ENCODE measurements at places on chromosomes 1 and 21.
A peak's percentile ranks its signal among the peaks of the same experiment; 100 is the strongest.

DNA sequence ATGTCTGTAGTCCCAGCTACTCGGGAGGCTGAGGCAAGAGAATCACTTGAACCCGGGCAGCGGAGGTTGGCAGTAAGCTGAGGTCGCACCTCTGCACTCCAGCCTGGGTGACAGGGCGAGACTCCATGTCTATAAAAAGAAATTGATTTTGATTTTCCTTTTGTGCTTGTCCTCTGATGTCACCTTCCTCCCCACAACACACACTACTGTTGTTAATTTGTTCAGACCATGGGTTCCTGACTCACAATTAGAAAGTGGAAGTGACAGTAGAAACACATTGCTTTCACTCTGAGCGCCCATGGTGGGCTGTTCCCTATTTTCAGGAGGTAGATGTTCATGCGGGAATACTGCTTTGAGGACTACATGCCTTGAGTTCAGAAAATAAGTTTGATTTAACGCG is 165.5 kb upstream of the KCNJ6 start:
- DNase-seq, result no peak

GRCh38 chr1:119219711-119220110 is 79.3 kb upstream of the WARS2 start:
- no peak for DNase-seq

GRCh38 chr1:77594366-77595112 is 87.9 kb downstream of the ZZZ3 start:
- DNase-seq, result no peak

- DNase-seq, result no peak
These were observed 75.1 kb downstream of the RHOU start for GRCh38 chr1:228810395-228810758.

DNA sequence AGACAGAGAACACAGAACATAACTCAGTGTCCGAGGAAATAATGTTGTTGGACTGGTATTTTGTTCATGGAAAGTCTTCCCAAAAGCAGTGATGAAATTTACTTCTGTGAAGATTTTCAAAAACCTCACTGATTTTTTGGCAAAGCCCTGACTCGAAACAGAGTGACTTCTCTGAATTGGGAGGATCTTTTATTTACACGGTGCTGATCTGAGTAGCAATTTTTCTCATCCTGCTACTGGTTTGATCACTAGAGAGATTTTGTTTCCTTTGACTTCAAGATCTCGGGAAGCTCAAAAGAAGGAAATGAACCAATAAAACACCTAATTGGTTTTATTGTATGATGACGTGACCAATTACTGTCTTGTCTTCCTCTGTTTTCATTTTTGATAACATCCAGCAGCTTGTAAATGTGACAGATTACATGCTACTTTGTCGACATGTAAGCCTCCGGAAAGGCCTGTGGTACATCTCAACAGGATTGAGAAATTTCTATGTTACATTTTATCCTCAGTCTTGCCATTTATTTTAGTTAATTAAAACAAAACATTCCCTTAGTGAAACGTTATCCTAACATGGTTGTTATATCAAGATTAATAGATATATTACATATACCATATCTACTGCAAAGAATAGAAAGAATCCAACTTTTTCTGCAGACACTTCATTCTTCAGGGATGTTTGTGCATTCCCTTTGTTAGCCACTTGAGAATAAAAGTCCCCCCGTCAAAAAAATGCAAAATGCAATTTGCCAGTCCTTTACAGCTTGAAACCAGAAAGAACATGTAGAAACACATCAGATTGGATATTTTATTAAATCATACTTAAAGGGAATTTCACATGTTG is 42.8 kb upstream of the IFI44L start:
- no peak for DNase-seq

DNA sequence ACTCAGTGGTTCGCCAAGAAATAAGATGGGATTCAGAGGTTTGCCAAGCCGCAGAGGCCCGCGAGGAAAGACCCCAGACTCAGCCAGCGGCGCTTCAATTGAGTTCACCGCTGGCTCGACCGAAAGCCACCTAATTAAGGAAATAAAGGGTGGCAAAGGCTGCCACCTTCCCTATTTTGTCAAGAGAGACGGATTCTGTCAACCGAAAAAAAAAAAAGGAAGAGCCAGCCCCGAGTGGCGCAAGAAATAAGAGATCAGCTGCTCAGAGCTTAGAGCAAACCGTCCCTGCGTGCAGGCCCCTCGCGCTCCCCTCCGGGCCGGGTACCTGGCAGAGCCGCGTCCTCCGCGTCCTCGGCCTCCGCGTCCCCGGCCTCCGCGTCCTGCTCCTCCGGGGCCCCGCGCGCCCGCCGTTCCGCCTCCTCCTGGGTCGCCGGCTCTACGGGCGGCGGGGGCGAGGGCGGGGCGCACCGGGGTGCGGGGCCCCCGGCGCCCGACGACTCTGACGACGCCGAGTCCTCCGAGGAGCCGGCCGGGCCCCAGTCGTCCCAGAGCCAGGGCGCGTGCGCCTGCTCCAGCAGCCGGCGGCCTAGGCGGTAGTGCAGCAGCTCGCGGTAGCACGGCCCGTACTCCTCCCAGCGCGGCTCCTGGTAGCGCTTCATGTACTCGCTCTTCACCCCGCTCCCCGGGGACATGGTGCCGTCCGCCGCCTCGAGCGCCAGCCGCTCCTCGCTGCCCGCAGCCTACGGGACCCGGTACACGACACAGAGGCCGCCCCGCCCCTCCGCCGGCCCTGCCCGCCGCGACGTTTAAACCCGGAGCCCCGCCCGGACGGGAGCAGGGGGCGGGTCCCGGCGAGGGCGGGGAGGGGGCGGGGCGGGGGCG is 832 bp downstream of the CCSAP start:
- DNase-seq, result peak; percentile 71

DNA sequence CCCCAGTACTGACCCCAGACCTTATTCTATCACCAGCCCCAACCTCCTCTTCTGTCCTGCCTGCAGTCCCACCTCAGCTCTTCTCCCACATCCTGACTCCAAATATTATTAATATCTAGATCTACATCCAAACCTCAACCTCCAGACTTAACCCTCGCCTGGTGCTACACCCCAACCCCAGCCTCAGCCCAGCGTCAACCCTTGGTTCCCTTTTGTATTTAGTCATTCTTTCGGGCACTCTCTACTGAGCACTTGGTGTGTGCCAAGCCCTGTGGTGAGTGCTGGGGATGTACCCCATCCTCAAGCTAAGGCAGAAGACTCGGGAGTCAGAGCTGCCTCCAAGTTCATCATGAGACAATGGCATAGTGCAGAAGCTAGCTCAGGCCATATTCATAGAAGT is 1.1 kb downstream of the SHISAL2A start:
- DNase-seq, result peak; percentile 36

- DNase-seq, result no peak
These were observed 8.4 kb upstream of the SERPINC1 start for GRCh38 chr1:173925306-173926242.

DNA sequence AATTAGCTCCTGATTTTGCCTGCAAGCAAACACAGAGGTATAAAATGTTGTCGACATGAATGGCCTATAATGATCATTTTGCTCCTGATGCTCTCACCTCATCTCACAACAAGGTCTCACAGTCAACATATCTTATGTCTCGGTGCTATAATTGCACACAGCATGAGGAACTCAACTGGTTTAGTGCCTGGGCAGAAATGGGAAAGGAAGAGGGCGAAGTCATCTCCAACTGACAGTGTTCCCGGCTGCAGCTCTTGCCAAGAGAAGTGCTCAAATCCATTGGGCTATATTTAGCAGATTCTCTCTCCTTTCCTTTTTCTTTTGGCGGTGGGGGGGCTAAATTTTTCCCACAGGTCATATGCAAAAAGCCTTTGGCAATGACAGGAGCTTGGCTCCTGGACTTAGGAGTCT is 53.0 kb downstream of the SLC45A1 start:
- no peak for DNase-seq

DNA sequence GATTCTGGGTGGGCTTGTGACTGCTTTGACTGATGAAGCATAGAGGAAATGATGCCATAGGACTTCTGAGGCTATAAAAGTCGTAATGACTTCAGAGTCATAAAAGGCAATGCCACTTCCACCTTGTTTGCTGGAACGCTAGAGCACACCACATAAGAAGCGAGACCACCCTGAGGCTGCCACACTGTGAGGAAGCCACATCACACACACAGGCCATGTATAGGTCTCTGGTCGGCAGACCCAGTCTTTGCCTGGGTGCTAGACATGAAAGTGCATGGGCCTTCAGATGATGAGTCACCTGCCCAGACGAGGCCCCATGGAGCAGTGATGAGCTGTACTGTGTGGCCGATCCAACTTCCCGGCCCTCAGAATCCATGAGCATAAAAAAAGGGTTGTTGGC is 14.2 kb upstream of the KANK4 start:
- DNase-seq, result no peak

GRCh38 chr1:52179073-52179472 is 37.2 kb downstream of the ZFYVE9 start:
- DNase-seq, result no peak

- DNase-seq, result no peak
These were observed 13.1 kb downstream of the ZNF326 start for GRCh38 chr1:90007979-90008404.

DNA sequence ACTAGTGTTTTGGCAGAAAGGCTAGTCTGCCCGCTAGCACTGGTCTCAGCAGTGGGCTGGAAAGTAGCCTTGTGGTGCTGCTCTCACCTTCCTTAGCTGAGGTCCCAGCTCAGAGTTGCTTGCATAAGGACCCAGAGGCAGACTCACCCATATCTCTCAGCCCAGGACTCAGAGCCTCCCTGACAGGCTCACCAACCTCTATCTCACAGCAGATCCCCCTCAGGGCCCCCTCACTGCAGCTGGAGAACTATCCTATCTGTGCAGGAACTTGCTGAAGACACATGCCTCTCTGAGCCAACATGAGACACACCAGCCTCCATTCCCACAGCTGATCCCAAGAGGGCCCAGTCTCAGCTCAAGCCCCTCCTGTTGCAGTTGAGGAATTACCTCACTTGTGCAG is 82.6 kb downstream of the IARS2 start:
- DNase-seq, result no peak

- DNase-seq, result no peak
These were observed 202.6 kb downstream of the PTPRC start for GRCh38 chr1:198841477-198841876.

- no peak for DNase-seq
These were observed 4.1 kb upstream of the NBPF3 start for GRCh38 chr1:21435646-21436487.

DNA sequence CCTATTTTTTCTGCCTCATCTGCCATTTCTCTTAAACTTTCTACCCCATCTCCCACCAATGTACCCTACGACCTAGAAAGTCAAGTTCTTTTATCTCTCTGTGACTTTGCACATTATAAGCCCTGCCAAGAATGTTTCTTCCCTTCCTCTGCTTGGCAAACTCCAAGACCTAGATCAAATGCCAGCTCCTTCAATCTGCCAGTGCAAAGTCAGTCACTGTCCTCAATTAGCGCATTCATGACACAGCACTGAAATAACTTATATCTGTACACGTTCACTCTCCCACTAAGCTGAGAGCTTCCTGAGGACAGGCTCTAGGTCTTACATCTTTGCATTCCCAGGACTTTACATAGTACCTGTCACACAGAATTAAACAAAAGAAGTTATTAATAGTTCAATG is 21.4 kb upstream of the LSM10 start:
- DNase-seq, result no peak

DNA sequence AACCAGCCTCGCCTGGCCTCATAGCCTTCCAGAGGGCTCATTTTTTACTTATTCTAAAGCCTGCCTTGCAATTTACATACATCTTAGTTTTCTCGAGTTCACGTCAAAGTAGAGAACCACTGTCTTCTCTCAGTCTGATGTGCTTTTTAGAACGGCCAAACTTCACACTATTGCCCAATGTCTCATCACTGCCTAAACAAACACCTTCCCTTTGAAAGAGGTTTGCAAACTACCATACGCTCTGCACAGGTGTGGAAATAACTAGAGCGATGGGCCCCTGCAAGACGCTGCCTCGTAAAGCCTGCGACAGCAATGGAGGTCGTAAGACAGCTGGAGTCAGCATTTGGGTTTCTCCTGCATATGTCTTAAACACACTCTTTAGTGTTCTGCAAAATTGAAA is 22.6 kb downstream of the PRDM15 start:
- DNase-seq, result no peak

DNA sequence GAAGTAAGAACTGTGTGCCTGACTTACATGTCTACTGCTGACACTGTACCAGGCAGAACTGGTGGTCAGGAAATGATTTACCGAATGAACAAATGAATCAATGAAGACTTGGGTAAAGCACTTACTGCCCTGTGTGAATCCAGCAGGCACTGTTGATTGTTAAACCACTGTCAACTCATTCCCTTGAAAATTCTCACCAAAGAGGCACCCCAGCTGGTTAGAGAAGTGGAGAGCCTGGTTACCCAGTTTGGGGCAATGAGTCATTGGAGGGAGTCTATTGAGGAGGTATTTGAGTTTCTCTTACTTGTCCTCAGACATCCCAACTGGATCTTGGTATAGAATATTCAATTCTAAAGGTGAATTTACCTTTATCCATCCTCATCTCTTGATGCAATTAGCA is 34.2 kb downstream of the JUN start:
- DNase-seq, result no peak

DNA sequence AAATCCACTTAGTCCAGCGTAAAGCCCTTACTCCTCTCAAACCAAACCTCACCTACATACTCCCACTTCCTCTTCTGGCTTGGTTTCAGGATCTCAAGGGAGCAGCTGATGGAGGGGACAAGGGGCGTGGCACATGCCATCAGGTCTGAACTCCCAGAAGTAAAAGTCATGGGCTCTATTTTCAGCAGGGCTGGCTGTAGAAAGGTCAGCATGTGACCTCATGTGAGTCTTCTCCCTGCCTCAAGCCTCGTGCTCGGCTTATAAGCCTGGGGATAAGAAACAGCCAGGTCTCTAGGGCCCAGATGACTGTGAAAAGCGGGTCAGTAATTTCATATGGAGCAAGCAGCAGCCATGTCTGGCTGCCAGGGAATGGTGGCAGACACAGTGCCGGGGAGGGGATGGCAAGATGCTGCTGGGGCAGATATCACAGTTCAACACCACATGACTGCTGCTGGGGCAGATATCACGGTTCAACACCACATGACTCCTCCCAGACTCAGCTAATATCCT is 227.9 kb downstream of the KCNH1 start:
- peak; percentile 3 for DNase-seq

GRCh38 chr21:20631633-20632032 is 366.6 kb upstream of the NCAM2 start:
- no peak for DNase-seq

DNA sequence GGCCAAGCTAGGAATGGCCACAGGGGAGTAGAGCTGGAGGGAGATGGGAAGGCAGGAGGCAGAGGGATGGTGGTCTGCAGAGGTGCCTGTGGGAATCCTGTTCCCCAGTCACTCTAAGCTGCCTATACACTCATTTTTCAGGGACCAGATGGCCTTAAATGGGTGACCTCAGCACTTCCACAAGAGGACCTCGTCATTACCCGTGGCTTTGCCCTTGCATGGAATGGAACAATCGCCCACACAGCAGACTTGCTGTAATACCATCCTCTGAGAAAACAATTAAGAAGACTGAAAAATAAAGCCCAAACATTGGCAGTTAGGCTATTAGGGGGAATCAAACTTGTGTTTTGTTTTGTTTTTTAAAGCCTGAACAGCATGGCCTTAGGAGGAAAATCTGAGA is 12.9 kb upstream of the TNN start:
- DNase-seq, result no peak

- DNase-seq, result no peak
These were observed 690 bp downstream of the C1orf216 start for GRCh38 chr1:35717911-35718476.

All from stimulated activated naive B cell treated with anti-CD40 and anti-IgM and Interleukin-4, amounts not matched to agents 10 μg/mL and 1 μg/mL and 100 μg/mL, for 72 hours (primary cell).